ENCODE measurements at places on chromosomes 4 and X. TPM values are rescaled to one million over a fixed set of nuclear protein-coding genes. Genes with fewer than 3 reads are reported as not detected.

DNA sequence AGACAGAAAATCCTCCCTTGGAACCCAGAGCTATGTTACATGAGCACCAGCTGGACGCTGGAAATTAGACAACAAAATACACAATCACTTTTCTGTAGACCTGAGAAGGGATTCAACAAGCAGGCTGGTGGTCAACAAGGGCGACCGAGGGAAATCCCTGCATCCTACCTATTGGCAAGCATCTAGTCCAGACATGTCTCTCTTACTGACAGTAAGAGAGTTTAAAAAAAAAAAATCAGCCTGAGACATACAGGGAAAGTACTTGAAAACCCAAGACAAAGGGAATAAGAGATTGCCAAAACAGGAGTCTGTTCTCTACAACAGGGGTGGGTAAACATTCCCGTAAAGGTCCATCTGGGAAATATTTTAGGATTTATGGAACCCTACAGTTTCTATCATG is 108.0 kb downstream of the KDR start:
- no peak for DNase-seq
- H3K36me3 ChIP-seq, result no peaks in the 10 kb centered on the region
- H3K4me3 ChIP-seq, result no peak overlapping the region

The ASMT gene
- 0.66 TPM for total RNA-seq

DNA sequence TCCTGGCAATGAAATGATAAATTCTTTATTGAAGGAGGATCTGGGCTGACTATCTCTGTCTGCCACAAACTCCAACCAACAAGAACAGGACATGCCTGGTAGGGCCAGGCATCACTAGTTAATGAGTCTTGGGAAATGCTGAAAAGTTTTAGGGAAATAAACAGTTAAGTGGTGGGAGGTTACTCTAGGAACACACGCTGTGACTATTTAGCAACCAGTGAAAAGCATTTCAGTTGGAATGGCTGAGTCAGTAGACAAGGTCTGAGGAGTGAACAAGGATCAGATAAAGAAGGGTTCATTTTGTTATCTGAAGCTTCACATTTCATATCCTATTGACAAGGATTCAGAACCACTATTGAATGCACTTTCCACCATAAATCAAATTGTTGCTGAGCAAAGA is 394.9 kb upstream of the BOD1L1 start:
- no peak overlapping the region for H3K4me3 ChIP-seq
- H3K4me1 ChIP-seq, result no peaks in the 10 kb centered on the region
- H3K36me3 ChIP-seq, result no peaks in the 10 kb centered on the region
- H3K27ac ChIP-seq, result no peak overlapping the region
- DNase-seq, result no peak

GRCh38 chr4:4995103-4995907 is 24.0 kb downstream of the CYTL1 start:
- H3K4me3 ChIP-seq, result no peak overlapping the region
- H3K36me3 ChIP-seq, result no peaks in the 10 kb centered on the region
- H3K4me1 ChIP-seq, result peaks cover 9% of the 10 kb centered on the region
- peak; percentile 68 for DNase-seq
- no peak overlapping the region for H3K27ac ChIP-seq
- H3K27me3 ChIP-seq, result no peaks in the 10 kb centered on the region

DNA sequence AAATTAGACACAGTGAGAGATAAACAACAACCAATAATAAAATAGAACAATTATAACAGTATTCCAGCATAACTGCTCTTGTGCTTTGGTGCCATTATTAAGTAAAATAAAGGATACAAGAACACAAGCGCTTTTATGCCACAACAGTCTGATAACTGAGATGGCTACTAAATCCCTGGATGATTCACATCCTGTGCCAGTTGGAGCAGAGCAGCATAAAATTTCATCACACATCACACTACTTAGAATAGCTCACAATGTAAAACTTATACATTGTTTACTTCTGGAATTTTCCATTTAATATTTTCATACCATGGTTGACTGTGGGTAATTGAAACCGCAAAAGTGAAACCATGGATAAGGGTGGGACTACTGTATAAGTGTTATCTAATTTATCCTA is 399.9 kb upstream of the CNKSR2 start:
- no peak overlapping the region for H3K4me3 ChIP-seq
- H3K4me1 ChIP-seq, result no peaks in the 10 kb centered on the region
- DNase-seq, result no peak
- no peaks in the 10 kb centered on the region for H3K27me3 ChIP-seq
- no peak overlapping the region for H3K27ac ChIP-seq

DNA sequence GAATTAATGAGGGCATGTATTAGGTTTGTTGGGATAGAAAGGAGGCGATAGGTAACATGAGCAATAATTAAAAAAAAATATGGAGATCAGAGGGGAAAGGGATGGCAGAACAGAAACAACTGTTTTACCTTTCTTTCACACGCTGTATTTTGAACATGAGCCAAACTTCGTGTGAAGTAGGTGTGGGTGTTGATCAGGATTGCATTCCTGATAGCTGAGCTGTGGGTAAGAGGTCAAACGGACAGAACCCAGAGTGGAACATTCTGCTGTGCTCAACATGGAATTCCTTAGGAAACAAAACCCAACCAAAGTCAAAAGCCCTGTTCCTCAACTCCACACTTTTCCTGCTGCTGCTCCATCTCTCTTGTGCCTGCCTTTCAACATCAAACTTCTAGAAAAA is 162.5 kb upstream of the CASK start:
- H3K27ac ChIP-seq, result no peak overlapping the region
- H3K4me3 ChIP-seq, result no peak overlapping the region
- no peaks in the 10 kb centered on the region for H3K36me3 ChIP-seq
- no peaks in the 10 kb centered on the region for H3K27me3 ChIP-seq

GRCh38 chrX:23341452-23341851 is 6.8 kb downstream of the PTCHD1 start:
- H3K4me1 ChIP-seq, result no peaks in the 10 kb centered on the region
- no peaks in the 10 kb centered on the region for H3K36me3 ChIP-seq
- no peak overlapping the region for H3K27ac ChIP-seq
- no peaks in the 10 kb centered on the region for H3K27me3 ChIP-seq

Data from B cell (primary cell).